ENCODE measurements at places on chromosomes 5 and 9.

GRCh38 chr5:96942911-96943310, 7.0 kb downstream of the LNPEP start:
- no peak for DNase-seq

DNA sequence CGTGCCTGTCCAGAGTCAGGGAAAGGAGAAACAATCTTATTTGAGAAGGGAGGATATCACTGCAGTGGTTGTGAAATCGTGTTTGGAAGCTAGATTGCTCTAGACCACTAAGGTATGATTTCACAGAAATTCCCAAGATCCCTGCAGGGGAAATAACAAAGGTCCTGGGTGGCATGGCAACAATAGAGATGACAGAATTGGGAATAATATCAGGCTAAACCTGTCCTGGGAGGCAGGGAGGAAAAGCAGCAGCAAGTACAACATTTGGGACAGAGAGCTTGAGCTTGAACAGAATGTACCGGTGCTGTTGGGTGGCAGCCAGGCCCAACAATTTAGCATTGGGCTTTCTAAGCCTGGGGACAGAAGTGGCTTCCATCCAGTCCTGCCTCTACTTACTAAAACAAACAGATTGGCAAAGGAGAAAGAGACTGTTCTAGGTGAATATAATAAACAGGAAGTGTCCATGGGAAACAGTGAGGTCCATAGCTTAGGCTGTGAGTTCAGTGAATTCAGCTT, 17.0 kb upstream of the ARHGAP26 start:
- no peak for DNase-seq

DNA sequence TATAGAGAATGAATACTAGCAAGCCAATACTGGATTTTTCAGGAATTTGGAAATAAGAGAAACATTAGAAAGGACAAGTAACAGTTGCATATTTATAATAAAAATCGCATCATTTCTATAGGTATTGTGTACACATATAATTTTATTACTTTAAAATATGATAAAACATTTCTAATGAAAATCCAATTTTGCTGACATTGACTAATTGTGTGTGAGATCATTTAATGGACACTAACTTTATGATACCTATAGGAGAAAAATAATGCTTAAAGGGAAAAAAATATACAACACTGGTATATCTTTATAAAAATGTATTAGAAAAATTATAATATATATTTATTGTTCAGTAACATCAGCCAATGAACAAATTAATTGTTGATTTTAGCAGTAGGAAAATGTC, 557.3 kb downstream of the CDH12 start:
- DNase-seq = no peak

GRCh38 chr9:87771316-87772006, 45.5 kb downstream of the CTSL start:
- DNase-seq = no peak

DNA sequence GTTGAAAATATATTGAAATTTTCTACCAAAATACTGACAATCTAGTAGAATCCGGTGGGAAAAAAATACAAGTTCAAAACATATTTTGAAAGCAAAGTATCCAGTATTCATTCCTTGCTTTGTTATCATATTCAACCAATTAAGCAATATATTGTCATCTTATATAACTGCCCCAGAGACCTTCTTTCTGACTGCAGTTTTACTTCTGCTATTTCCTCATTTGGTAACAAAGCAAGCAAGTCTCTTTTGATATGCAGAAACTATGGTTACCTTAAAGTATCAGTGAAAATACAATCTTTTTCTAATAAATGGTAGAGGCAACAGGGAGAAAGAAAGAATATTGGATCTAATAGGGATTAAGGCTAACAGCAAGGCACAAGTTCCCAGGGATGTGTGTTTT, 663.7 kb upstream of the MEF2C start:
- DNase-seq = no peak

GRCh38 chr5:80082281-80082680, 47.1 kb downstream of the THBS4 start:
- DNase-seq = no peak

DNA sequence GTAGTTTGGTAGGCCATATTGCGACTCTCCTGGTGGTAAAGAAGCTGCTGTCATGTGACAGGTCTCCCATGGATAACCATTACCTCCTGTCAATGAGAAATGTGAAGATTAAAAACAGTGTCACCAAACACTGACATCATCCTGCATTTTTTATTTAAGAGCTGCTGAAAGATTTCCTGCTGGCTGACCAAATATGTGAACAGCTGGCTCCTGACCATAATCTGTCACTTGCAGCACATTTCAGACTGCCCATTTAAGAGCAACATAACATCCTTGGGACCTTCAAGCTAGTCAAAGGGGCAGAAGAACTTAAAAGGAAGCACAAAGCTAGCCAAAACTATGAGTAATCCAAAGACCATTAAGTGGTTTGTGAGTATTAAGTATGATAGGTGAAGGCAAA, 288.0 kb downstream of the IZUMO3 start:
- DNase-seq = no peak

DNA sequence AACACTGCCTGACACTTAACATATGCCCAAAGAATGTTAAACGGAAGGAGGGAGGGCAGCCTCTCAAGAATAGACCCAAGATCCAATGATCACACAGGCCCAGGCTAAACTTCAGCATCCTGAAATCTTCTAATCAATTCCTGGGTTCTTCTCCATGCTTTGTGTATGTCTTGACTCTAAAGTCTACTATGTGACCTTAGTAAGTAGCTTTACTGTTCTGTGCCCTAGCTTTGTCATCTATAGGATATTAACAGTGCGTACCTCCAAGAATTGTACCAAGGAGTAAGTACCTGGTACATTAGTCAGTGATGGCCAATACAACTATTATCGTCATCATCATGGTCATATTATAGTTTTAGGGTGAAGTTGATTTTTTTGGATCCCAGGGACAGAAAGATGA, 96.6 kb downstream of the SGCD start:
- DNase-seq = no peak

GRCh38 chr9:35905051-35905781, 786 bp upstream of the HRCT1 start:
- no peak for DNase-seq

DNA sequence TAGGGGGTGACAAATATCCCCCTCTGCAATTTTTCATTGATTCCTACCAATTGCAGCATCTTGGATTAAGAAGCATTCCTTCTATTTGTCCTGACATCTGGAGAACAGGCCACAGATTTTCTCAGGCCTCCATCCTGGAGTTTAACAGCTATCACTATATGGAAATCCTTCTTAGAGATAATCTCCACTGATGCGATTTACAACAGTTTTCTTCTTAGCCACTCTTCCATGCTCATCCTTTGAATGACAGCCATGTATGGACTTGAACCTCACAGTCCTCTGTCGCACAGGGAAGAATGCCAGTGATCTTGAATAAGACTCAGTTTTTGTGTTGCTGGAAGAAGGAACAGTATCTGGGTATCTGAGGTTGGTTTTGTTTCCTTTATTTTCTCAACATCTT, 73.2 kb downstream of the PGM5 start:
- no peak for DNase-seq

DNA sequence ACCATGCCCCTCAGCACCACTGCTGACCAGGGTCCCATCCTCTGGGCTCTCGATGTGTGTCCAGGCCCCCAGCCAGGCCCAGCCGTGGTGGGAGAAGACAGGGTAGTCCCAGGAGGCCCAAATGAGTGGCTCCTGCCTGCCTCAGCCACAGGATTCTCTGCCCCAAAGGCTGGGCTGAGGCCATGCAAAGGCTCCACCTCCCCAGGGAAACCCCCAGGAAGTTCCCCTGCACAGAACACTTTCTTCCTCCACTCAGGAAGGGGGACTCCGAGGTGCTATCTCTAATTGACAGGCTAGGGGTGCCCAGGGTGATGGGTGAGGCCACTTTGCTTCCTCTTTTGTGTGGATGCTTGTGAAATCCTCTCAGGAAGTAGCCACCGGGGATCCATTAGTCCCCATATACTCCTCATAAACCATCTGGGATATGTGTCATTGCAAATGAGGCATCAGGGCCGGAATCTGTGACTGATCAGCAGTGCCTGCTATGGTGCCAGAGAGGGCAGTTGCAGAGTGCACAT, 23.1 kb upstream of the TDRD7 start:
- peak; percentile 59 for DNase-seq
